ENCODE measurements at places on chromosomes 11 and 22.

DNA sequence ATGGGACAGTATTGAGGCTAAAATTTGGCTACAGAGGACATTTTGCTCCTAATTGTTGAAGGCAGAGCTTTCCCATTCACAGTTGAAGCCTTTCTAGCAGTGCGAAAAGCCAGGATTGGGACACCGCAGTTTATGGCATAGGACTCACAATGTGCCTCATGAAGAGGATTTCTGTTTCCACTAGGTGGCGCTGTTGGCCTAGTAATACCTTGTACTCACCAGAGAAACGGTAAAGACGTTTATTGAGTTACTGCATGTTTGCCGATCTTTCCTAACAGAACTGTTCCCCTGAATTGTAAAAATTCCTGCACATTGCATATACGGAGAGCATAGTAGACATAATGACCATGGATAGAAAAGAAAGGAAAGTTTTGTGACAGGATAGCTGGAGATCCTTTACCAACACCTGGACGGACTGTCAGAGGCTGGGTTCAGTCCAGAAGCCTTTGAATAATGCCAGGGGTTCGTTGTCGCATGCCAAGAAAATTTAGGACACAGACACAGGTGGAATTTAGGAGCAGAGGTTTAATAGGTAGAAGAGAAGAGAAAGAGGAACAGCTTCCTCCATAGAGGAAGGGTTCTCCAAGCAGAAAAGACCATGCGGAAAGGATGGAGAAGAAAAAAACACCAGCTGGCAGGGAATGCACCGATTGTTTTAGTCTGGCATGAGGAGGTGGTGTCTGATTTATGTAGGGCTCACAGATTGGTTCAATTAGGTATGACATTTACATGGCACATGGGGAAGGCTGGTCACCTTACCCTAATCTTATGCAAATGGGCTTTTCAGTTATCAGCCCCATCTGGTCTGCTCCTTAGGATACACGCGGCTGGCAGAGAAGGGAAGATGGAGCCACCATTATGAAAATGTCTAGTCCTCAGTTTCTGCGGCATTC, 10.8 kb upstream of the OR51D1 start:
- no peak for DNase-seq

- no peak for DNase-seq
Measured at GRCh38 chr22:28909375-28909774, 26.0 kb downstream of the ZNRF3 start.

DNA sequence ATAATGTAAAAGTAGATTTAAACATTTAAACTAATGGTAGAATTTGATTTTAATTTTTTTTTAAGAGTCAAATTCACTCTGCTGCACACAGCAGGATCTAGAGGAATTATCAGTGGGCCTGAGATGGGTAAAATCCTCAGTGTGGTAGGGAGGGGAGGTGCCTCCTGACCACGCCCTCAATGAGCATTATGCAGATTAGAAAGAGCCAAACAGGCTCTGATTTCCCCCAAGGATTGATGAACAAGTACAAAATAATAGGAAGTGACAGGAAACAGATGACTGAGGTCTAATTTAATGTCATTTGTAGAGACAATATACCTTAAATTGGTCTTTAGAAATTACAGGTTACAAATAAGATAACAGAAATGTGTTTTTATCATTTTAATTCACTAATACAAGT, 155.2 kb downstream of the DCDC1 start:
- no peak for DNase-seq

- no peak for DNase-seq
Measured at GRCh38 chr22:43566021-43566420, 154.2 kb downstream of the MPPED1 start.

DNA sequence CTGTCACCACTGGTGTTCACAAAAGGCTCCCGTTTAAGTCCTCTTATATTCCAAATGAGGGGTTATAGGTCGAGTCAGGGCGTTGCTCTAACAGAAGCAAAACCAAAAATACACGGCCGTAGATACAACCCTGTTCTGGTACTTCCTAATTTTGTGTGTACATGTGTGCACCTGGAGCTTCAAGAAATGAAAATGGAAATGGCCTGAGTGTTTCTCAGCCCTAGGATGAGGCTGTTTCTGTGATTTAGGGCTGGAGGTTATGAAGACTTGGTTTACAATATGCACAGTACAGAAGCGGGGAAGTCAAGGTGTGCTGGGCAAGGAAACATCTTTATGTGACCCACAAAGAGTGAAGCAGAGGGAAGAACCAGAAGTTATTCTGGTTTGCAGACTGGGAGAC, 110.4 kb upstream of the OR4B1 start:
- DNase-seq, result no peak

GRCh38 chr11:125945797-125946520, at the start of gene VSIG10L2:
VSIG10L2 (plus strand) TSS chr11:125946044; CDS start chr11:125946056, 12 bp downstream.
- no peak for DNase-seq

DNA sequence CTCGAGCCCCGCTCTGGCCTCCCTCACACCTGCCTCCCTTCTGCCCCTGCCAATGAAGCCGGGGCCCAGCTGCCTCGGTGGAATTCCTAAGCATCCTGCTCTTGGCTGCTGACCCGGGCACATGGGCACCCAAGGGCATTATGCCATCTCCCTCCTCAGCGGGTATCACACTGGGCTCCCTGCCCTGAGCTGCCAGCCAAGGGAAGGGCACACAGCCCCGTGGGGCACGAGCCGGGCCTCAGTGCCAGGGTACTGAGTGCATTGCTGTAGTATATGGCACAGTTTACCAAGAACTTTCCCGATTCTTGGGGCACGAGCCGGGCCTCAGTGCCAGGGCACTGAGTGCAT, 43.8 kb upstream of the JAM3 start:
- DNase-seq, result no peak

GRCh38 chr11:6402561-6402981, 12.3 kb downstream of the SMPD1 start:
- no peak for DNase-seq

- DNase-seq, result no peak
Measured at GRCh38 chr22:43529934-43530333, 118.1 kb downstream of the MPPED1 start.

DNA sequence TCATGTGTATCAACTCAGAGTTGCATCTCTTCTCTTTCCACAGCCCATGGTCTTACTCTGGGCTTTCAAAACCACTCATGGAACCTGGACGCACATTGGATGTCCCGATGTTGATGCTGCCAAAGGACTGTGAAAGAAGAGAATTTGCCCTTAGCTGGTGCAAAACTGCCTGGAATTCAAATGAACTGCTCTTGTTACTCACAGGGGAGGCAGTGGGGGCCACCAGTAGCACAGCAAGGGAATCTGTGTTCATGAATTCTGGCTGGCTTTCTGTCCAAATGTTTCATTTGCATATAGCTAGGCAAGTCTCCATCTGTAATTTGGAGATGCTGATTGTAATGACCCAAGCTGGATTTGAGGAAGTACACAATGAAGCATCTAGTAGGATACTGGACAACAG, 24.9 kb downstream of the LMO2 start:
- DNase-seq, result no peak

DNA sequence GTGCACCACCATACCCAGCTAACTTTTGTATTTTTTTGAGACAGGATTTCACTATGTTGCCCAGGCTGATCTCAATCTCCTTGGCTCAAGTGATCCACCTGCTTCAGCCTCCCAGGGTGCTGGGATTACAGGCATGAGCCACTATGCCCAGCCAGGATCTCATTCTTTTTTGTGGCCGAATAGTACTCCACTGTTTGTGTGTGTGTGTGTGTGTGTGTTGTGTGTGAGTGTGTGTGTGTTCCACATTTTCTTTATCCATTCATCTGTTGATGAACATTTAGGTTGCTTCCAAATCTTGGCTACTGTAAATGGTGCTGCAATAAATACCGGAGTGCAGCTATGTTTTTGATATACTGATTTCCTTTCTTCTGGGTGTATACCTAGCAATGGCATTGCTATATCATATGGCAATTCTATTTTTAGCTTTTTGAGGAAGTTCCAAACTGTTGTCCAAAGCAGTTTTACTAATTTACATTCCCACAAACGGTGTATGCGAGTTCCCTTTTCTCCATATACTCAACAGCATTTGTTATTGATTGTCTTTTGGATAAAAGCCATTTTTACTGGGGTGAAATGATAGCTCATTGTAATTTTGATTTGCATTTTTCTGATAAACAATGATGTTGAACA, 105.4 kb downstream of the TTC28 start:
- DNase-seq, result no peak

DNA sequence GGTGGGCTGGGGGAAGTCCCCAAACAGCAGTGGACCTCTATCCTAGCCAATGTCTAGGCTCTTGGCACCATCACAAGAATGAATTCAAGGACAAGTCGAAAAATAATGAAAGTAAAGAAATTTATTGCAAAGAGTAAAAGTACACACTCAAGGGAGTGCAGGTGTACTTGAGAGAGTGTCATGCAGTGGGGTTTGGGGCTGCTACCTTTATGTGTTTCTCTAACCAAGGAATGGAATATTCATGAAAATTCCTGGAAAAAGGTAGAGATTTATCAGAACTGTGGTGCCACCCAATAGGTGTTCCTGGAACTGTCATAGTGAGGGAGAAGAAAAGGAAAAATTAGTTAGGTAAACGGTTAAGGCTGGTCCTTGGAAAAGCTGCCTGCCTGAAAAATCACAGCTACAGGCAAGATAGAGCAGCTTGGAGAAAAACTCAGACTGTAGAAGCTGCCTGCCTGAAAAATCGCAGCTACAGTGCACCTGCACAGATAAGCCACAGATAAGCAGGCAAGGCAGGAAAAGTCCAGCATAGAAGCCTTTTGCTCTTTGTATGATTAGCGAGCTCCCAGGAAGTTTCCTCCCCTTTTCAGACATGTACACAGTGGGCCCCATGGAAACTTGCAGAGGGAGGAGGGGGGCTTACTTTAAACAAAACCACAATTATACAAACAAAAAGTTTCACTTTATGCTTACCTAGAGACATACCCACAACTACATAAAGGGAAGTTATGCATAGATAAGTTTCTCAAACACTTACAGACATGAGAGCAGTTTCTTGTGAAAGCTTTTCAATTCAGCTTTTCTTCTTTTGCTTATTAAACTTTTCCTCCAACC, 71.4 kb upstream of the B3GNT6 start:
- DNase-seq, result no peak

DNA sequence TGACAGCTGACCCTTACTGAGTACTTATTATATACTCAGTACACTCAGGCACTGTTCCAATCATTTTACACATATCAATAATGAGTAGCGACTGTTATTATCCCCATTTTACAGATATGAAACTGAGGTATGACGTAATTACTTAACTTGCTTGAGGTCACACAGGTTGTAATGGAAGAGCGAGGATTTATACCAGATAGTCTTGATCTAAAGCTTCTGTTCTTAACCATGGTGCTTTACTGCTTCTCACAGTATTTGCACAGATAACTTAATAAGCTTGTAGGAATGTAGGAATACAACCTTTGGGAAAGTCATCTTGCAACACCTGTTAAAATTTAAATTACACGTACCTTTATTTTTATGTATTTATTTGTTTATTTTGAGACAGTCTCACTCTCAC, 31.7 kb upstream of the TMEM135 start:
- no peak for DNase-seq

DNA sequence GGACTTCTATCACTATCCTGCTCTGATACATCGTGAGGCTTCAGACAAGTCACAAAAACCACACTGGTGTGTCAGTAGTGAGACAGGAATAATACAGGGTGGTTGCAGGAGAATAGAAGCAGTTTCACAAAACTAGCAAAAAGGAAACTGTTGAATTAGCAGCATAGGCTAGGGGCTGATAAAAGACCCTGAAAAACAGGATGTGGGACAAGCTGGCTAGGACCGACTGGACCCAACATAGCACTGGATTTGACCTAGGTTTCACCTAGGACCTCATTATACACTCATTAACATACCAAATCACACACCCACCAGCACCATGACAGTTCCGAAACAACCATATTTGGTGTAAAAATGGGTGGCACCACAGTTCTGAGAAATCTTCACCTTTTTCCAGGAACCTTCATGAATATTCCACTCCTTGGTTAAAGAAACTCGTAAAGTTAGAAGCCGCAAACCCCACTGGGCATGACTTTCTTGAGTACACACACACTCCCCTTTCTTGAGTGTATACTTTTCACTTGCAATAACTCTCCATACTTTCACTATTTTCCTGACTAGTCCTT, 76.2 kb downstream of the SLC1A2 start:
- DNase-seq, result no peak

GRCh38 chr11:44840085-44840478, 110.6 kb downstream of the TP53I11 start:
- no peak for DNase-seq
